Endothelial cell (in vitro differentiated cells): ENCODE measurements at places on chromosomes 16 and 17.

DNA sequence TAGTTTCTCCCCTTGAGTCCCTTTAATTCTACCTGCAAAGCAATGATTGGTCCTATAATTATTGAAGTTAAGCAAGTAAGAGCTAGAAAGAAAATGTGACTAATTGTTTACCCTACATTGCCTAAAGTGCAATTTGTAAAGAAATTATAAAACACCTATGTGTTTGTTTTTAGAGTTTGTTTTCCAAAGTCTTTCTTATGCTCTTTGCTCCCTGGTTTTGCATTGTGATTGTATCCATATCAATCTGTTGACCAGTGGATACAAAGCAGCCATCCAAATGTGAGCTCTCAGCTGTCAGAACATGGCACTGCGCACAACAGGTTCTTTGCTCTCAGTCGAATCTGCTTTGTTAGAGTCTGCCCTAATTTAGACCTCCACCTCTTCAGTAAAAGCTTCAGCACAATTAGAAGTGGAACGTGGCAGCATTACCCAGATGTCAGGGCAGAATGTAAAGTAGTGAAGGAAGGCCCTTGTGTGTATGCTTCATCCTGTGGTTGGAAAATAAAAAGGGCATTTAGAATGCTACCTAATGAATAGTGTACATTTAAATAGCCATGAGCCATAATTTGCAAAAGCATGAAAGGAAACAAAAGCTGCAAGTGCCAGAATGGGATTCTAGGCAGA is 70.5 kb downstream of the AATF start:
- DNase-seq = no peak
- no peak overlapping the region for H3K4me3 ChIP-seq
- no peaks in the 10 kb centered on the region for H3K36me3 ChIP-seq
- peaks cover 4% of the 10 kb centered on the region for H3K4me1 ChIP-seq
- H3K27me3 ChIP-seq = no peaks in the 10 kb centered on the region

DNA sequence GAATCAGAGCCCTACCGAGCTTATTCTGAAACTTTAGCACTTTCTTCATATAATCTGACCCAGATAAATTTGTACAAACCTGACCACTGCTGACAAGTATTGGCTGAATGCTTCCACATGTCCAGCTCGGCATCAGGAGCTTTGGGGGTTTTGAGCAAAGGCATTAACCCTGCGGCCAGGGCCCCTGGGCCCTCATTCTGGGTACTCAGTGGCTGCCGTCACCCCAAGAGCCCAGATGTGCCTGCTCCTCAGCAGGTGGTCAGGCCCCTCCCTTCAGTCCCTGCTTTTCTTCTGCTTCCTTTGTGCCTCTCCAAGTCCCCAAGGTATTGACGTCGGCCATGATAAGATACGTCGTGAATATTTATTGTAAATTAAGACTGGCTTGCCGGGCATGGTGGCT is 47.3 kb upstream of the CHMP6 start:
- peaks cover 6% of the 10 kb centered on the region for H3K4me1 ChIP-seq
- DNase-seq = no peak
- H3K27ac ChIP-seq = no peak overlapping the region

DNA sequence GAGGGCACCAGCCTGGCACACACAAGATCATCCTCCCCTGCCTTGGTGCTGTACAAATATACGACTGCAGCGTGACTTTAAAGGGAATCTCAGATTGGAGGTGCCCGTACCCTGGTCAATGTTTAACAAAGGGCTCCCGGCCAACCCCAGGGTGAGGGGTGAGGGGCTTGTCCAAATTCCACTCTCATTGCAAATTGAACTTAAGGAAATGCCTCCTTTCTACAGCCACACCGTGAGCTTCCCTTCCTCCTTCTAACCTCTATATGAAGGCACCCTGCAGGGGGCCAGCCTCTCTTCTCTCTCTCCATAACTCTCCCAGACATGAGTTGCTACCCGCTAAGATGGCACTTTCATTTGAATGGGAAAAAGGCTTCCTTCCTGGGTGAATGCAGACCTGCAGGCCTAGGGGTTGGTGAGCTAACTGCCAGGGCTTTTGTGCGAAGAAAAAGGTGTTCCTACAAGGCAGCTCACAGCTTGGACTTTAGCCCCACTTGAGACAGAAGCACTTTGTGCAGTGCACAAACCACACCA is 76.6 kb downstream of the IRF8 start:
- no peak for DNase-seq
- H3K4me1 ChIP-seq = peaks cover 7% of the 10 kb centered on the region
- H3K36me3 ChIP-seq = peaks cover 7% of the 10 kb centered on the region

GRCh38 chr17:15091825-15092224 is 173.3 kb downstream of the PMP22 start:
- no peak overlapping the region for H3K4me3 ChIP-seq
- no peak for DNase-seq
- no peaks in the 10 kb centered on the region for H3K36me3 ChIP-seq
- H3K27me3 ChIP-seq = no peaks in the 10 kb centered on the region
- H3K27ac ChIP-seq = no peak overlapping the region
- H3K4me1 ChIP-seq = no peaks in the 10 kb centered on the region

DNA sequence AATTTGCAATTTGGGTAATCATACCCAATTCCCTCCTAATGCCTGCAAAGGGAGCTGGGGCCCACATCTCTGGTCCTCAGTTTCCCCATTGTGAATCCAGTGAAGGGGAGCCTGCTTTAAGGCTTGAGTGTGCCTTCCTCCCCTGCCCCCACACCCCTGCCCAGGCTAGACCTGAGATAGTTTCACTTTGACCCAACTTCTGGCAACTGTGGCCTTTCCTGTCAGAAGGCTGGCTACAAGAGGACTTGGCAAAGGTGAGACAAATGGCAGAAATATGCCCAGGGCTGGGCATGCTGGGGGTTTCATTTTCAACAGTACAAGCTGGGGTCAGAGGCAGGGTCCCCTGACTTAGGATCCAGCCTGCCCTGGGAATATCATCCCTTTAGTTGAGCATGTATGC is 10.0 kb downstream of the SOCS1 start:
- no peak overlapping the region for H3K4me3 ChIP-seq
- peaks cover 3% of the 10 kb centered on the region for H3K27me3 ChIP-seq
- H3K27ac ChIP-seq = no peak overlapping the region
- H3K4me1 ChIP-seq = no peaks in the 10 kb centered on the region

DNA sequence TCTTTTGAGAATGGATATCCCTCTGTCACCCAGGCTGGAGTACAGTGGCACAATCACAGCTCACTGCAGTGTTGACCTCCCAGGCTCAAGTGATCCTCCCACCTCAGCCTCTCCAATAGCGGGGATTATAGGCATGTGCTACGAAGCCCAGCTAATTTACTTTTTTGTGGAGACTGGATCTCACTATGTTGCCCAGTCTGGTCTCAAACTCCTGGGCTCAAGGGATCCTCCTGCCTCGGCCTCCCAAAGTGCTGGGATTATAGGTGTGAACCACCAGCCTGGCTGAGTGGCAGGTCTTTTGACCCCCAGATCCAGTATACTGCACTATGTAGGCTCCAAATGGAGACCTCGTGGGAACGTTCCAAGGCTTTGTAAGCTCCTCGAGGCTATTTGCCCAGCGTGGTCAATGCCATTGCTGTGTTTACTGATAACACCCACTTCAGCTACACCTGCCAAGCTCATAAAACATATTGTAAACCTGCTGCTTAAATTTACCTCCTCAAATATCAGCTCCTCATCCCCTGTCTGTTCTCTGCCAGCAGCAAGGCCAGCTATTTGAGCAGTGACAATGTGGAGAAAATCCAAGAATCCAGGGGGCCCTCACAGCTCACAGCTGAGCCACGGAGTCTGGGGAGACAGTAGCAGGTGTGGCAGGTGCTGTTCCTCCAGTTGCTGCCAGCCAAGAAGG is 16.2 kb upstream of the KIFC3 start:
- no peak for DNase-seq
- H3K27me3 ChIP-seq = peaks cover 1% of the 10 kb centered on the region
- no peak overlapping the region for H3K27ac ChIP-seq
- no peaks in the 10 kb centered on the region for H3K36me3 ChIP-seq
- H3K4me1 ChIP-seq = peaks cover 11% of the 10 kb centered on the region
- H3K4me3 ChIP-seq = no peak overlapping the region

- peak overlapping the region; percentile 53 for H3K27ac ChIP-seq
- H3K4me3 ChIP-seq = no peak overlapping the region
- H3K4me1 ChIP-seq = no peaks in the 10 kb centered on the region
- DNase-seq = no peak
Observed at GRCh38 chr17:5272322-5272721, 9.8 kb upstream of the RABEP1 start.
